Activated CD4-positive, CD25-positive, alpha-beta regulatory T cell treated with anti-CD3 and anti-CD28 coated beads, Interleukin-2, amount 50 U/mL, for 24 hours (primary cell): ENCODE measurements at places on chromosomes 4 and X.

DNA sequence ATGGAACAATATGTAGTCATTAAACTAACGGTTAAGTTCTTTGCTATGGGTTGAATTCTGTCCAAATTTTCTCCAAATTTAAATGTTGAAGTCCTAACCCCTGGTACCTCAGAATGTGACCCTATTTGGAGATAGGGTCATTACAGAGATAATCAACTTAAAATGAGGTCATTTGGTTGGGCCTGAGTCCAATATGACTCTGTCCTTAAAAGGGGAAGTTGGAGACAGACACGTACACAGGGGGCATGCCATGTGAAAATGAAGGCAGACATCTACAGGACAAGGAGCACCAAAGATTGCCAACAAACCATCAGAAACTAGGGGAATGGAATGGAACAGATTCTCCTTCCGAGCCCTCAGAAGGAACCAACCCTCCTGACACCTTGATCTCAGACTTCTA lies 492.0 kb upstream of the FTHL17 start:
- no peak for ATAC-seq

GRCh38 chr4:7841071-7841470 lies 98.6 kb downstream of the AFAP1 start:
- no peak for ATAC-seq

- ATAC-seq: no peak
Measured at GRCh38 chr4:150080337-150080736, 2.1 kb downstream of the DCLK2 start.

GRCh38 chr4:79223993-79224776 lies 101.7 kb downstream of the NAA11 start:
- ATAC-seq: no peak

GRCh38 chrX:118198577-118198976 lies 82.0 kb upstream of the KLHL13 start:
- ATAC-seq: no peak

DNA sequence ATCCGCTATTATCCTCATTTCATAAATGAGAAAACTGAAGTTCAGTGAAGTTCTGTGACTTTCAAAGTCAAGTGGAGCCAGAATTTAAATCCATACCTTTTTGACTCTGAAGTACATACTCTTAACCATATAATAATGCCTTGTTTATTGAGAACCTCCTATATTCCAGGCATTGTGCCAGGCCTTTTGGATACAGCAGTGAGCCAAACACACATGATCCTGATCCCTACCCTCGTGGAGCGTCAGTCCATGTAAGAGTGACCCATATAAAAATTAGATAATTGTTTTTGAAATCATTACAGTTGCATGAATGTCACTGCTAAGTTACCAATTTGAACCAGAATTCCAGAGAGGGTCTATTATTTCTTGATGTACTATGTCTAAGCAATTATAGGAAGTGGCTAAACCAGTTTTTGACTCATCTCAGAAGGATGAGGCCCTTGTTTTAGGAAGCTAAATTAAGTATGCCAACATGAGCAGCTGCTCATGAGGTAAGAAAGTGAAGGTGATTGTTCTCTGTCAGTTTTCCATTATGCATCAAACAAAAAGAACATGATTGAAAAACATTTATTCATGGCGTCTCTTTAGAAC lies 289.5 kb downstream of the GLUD2 start:
- no peak for ATAC-seq

DNA sequence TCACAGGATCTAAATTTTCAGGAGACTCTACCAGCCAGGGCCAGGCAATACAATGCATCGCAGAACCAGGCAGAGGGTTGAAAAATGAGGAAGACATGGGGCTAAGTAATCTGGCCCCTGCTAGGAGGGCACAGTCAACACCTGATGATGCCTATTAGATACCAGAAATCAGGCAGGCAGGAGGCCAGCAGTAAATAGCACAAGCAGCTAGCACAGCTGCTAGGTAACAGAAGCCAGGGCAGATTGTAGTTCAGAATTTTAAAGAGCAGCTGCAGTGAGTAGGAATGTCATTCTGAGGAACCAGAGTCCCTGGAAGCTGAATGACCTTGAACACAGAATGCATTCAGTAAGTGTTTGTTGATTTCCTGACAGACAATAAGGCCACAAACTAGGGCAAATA lies 38.8 kb upstream of the TRPC5OS start:
- no peak for ATAC-seq

DNA sequence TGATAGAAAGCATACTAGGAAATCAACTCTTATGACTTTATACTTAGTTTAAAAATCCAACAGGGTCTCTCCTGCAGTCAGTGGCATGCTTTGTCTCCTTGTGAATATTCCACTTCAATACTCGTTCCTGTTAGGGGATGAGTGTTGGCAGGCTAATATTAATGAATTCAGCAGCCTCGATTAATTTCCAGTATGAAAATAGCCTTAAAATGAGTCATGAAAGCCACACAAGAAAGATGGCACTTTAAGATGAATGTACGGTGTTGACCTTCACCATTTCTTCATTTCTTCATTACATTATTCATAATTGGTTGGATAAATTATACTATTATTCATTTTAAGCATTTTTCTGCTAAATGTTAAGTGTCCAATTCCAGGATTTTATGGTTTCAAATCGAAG lies 29.2 kb downstream of the GABRB1 start:
- ATAC-seq: no peak

DNA sequence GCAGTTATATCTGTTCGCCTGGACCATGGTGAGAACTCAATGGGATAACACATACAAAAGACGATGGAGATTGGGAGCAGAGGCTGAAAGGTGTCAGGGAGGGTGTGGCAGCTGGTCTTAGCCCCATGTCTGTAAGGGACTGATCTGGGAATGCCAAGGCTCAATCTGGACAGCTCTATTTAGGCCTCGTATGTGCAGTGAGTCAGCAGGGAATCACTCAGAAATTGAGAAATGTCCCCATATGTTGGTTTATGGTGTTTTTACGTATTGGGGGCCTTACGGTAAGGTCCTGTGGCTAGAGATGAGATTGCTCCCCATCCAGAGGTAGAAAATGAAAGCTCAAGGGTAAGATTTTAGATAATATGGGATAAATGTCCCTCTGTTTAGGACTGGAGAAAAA lies 71.4 kb upstream of the TTC29 start:
- ATAC-seq: no peak

DNA sequence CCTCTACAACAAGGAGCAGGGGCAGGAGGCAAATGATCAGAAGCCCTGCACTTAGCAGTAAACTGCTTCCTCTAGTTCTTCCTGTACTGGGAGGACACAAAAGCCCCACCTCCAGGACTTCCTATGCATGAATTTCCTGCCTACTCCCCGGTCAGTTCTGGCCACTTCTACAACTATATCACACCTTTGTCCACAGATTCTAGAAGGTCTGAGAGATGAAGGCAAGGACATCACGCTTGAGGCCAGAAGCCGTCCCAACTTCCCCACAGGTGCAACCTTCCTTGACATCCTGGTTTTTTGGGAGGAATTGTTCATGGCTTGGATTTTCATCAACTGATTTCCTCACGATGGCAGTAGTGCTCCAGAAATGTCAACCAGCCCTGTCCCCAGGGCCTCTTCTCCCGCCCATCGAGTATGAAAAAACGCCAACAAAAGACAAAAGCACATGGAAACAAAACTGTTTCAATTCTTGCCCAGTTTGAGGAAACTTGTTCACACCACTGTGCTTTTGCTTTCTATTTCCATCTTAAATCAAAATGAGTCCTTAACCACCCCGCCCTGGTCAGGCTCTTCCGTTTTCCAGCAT lies 206.5 kb upstream of the STK26 start:
- ATAC-seq: peak; percentile 37

DNA sequence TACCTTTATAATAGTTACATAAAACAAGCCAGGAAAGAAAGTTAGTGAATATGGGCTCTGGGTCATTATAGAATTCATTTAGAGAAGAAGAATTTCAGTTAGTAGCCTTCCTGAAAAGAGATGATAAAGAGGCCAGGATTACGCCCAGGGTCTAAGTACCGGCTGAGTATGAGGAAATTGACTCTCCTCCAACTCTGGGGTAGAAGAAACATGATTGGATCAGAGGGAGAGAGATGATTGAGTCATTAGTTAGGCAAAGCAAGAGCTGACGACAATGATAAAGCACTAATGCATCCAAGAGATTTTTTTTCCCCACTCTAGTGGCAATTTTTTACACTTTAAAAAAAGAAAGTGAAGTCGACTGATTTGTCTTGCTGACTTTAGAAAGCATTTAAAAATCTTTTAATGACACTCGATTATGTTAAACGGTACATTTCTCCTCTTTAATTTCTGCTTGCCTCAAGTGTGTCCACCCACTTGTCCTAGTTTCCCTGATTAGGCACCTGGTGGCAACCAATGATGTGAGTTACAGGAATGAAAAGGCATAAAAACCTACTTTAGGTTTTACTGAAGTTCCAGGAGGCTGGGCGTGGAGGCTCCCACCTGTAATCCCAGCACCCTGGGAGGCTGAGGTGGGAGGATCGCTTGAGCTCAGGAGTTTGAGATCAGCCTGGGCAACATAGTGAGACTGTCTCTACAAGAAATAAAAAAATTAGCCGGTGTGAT lies 37.3 kb upstream of the IGFBP7 start:
- no peak for ATAC-seq

- ATAC-seq: no peak
Measured at GRCh38 chrX:31679861-31680260, 608.0 kb upstream of the FTHL17 start.

GRCh38 chr4:123588631-123589241 lies 192.1 kb downstream of the SPRY1 start:
- ATAC-seq: no peak

DNA sequence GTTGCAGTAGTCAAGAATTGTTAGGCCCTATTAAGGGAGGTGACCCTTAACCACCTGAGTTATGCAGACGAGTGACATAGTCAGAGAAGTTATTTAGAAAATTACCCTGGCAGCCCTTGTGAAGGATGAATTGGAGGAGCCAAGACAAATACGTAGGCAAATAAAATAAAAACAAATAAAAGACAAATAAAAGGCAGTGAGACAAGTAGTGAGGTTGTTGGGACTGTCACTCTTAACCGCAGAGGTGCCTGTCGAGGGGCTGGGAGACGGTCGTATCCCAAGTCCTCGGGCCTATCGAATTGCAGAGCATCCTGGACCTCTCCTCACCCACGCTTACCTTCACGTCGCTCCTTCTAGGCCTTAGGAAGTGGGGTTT lies 58.0 kb upstream of the ZC4H2 start:
- no peak for ATAC-seq

DNA sequence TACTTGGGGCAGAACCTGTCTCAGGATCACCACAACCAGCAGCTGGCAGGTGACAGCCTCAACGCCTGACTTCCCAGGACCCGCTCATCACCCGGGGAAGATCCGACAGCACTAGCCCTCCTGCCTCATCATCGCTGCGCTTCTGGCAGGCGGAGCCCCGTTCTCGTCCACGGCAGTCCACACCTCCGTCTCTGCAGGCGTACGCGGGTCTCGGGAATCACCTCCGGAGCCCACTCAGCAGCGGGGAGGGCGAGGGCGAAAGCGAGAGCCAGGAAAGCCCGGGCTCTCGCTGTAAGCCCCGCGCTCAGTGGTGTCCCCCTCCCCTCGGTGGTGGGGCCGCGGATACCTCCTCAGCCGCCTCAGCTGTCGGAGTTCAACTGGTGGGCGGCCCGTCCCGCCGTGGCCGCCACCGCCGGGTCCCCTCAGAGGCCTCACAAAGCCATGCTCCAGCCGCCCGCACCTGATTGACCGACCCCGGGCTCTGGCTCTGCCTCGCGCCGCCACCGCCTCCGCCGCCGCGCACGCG lies 518 bp upstream of the CNKSR2 start:
- ATAC-seq: peak; percentile 37

GRCh38 chrX:24117258-24117657 lies 32.3 kb upstream of the ZFX start:
- ATAC-seq: no peak

GRCh38 chr4:14906805-14907204 lies 95.5 kb upstream of the CPEB2 start:
- ATAC-seq: no peak

- ATAC-seq: no peak
Measured at GRCh38 chrX:6446582-6446981, 88.3 kb downstream of the VCX3A start.

DNA sequence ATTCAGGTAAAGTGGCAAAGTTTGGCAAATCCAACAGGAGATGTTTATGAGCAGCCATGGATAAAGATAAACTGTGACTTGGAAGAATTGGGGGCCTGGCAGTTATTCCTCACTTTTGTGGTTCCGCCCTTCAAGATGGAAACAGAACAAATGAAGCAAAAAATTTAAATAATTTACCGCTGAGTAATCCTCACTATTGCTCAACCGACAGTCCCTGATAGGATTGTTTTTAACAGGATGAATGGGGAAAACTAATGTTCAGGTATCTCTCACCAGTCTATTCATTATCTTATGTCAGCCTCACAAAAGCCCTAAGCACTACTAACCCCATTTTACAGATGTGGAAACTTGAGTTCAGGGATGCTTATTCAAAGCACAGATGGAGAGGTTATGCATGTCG lies 90.8 kb downstream of the FNIP2 start:
- ATAC-seq: no peak

DNA sequence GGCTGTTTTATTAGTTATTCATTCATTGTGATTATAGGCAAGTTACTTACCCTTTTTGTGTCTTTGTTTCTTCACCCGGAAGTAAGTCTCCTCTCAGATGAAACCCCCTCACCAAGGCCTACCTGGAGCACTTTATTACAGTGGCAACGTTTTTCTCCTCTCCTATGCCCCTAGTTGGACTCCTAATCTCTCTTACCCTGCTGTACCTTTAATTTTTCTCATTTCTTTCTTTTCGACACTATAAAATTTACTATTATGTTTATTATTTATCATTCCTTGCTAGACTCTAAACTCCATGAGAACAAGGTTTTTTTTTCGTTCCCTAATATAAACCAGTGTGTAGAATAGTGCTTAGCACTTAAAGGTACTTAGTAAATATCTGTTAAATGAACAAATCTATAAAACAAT lies 17.5 kb downstream of the STAP1 start:
- no peak for ATAC-seq

DNA sequence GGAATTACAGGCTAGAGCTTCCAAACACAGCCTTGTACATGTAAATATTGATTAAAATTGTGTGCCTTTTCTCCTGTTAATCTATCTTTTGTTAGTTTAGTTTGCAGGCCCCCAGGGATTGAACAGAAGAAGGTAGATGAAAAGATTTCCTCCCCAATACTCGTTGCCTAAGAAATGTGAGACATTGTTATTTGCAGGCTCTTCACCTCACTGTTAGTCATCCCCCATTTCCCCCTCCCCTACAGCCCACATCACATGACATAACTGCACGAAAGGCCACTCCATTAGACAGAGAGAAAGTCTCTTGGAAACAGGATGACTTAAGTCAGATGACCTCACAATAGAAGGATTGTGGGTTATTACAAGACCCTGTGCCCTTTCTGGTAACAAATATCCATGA lies 13.3 kb upstream of the MID1 start:
- no peak for ATAC-seq

DNA sequence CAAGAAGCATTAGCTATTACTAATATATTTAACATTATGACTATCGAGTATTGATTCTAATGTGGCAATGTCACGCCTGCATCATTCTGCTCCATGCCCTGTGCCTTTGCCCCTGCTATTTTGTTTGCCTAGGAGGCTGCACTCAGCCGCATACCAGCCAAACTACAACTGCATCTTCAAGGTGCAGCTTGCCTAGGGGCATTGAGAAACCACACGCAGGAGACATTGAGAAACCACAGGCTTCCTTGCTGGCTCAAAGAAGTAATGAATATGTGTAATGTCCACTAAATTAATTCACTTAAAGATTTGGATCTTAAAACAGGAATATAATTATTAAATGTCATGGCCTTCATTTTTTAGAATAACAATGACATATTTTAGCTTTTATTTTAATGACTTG lies 683.6 kb upstream of the TENM3 start:
- no peak for ATAC-seq
